ENCODE measurements at places on chromosomes 13 and 19.
A peak's percentile ranks its signal among the peaks of the same experiment; 100 is the strongest.

DNA sequence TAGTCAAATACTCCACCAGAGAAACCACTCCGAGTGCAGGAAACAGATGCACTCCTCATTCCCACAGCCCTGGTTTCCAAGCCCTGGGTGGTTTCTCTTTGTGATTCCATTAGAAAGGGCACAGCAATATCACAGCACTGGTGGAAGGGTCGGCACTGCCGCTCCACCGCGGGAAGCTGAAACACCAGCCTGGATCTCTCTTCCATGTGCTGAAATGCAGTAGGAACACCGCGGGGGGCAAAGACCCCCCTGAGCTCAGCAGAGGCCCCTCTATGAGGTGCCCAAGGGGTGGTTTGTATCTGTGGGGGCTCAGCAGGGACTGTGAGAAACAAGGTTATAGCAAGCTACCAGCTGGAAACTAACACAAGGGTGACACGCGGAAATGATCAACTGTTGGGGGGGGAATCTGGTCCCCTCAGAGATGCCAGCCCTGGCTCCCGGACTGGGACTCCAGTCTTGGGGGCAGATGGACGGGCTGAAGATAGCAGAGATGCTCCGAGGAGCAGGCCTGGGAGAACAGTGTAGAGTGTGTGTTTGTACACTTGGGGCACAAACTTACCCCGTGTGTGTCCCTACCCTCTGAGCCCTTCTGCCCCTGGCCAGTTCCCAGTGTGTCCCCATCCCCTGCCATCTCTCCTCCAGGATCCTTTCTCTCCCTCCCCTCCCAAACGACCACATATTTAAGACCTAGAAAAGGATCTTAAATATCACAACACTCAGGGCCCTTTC, 1.8 kb downstream of the ZFR2 start:
- DNase-seq, result no peak

DNA sequence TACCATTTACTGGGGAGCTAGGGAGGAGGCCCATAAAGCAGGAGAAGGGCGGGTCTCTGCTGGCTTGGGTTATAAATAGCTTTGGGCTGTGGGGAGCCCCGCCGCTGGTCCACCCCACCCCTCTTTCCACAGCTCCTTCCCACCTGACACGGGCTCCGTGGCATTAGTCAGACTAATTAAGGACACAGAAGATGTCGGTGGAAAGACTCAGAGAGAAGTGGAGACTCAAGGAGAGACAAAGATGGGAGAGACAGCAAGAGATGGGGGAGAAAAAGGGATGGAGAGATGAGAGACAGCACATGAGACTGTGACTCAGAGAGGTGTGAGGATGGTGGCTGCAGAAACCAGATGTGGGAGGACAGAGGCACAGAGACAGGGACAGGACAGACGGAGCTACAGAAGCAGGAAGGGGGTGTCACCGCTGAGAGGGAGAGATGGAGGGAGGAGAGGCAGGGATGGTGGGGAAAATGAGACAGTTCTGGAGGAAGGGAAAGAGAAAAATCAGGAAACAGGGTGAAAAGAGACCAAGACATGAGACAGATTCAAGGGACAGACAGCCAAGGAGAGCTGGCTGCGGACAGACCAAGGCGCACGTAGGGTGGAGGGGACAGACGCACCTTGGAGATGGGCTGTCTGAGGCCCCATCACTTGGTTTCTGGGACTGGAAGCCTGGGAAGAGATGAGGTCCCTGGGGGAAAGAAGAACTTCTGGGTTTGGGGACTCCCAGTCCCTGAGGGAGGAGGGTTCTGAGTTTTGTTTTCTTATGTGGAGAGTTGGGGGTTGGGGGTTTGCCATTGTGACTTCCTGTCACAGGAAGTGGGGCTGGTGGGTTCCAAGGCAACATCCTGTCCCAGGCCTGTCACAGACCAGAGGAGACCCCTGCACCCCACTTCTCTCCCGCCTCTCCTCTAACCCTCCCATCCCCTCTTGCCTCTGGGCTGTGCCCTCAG, 4.1 kb downstream of the ARHGEF1 start:
- DNase-seq, result no peak

DNA sequence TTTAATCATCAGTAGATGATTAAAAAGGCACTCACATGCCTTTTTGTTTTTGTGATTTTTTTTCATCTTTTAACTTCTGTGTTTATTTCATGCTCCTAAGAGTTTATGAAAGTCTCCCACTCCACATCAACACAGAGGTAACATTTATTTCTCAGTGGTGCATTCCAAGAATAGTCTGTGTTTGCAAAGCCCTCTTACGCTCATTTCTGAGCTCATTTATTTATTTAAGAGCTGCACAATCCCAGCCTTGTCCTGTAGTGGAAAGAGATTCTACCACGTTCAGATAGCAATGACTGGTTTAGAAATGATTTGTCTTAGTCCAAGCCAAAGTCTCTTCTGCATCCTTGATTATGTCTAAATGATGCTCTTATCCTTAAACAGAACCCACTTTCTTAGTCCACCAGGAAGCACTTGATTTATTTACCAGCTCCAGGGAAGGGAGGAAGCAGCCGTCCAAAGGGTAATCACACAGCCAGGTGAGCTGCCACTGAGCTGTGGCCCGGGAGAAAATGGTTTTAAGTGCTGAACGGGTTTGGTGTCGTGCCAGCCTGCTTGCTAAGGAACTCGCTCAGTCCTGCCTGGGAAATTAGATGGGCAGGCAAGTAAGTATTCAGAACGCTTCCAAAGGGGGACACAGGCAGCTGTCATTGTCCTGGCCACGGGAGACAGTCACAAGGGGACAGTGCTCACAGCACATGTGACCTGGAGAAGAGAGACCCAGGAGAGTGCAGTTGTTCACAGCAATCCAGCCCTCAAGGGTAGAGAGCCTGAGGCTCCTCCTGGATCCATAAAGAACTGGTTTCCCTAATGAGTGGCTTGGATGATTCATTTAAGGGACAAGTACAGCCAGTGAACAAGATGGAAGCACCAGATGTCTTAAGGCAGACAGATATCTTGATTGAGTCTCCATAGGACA, 131.8 kb upstream of the WASF3 start:
- DNase-seq, result peak; percentile 11

GRCh38 chr19:53819861-53820260, 4.3 kb downstream of the NLRP12 start:
- DNase-seq, result no peak

GRCh38 chr13:107753748-107754147, 461.6 kb downstream of the LIG4 start:
- DNase-seq, result no peak

DNA sequence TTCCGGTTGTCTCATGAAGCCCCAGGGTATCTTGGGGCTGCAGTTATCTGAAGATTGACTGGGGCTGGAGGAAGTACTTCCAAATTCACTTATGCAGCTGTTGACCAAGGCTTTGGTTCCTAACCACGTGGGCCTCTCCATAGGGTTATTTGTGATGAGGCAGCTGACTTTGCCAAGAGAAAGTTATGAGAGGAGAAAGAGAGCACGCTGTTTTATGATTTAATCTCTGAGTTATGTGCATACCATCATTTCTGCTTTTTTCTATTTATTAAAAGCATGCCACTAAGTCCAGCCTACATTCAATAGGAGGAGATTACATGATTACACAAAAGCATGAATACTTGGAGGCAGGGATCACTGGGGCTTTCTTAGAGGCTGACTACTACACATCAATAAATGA, 215.5 kb downstream of the NHLRC3 start:
- DNase-seq, result no peak

DNA sequence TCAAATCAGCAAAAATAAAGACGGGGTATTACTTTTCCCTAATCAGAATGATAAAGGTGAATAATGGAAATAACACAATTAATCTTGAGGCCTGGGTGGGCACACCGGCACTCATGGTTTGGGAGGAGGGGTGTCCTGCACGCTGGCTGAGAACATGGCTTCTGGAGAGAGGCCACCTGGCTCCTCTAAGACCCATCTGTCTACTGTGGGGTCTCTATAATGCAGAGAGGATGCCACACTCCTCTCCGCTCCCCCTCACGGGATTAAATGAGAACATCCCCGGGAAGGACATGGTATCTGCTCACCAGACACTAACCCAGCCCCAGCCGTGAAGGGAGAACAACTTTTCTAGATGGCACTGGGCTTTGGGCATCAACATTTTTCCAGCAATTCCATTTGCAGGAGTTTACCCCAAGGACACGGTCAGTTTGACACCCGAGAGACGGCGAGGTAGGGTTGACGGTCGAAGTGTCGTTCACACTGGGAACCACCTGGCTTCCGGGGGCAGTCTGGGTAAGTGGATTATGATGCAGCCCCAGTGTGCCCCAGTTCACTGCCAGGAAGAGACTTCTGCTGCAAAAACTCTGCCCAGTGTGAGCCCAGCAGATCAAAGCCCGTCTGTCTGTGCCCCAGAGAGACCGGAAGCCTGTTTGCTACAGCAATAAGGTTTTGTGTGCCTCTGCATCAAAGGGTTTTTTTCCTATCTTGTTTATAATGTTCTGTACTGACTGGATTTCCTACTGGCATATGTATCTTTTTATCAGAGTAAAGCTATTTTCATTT, 56.6 kb downstream of the CEBPG start:
- no peak for DNase-seq

GRCh38 chr19:13926715-13927114, 11.5 kb downstream of the PODNL1 start:
- no peak for DNase-seq

GRCh38 chr19:47305309-47305751, 4.3 kb upstream of the C5AR1 start:
- DNase-seq, result no peak

DNA sequence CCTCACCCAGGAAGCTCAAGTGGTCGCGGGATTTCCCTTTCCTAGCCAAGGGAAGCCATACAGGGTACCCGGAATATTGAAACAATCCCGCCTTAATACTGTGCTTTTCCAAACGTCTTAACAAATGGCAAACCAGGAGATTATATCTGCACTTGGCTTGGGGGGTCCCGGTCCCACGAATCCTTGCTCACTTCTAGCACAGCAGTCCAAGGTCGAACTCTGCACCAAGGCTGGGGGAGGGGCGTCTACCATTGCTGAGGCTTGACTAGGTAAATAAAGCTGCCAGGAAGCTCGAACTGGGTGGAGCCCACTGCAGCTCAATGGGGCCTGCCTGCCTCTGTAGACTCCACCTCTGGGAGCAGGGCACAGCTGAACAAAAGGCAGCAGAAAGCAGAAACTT, 1644.8 kb downstream of the PCDH9 start:
- DNase-seq, result no peak

DNA sequence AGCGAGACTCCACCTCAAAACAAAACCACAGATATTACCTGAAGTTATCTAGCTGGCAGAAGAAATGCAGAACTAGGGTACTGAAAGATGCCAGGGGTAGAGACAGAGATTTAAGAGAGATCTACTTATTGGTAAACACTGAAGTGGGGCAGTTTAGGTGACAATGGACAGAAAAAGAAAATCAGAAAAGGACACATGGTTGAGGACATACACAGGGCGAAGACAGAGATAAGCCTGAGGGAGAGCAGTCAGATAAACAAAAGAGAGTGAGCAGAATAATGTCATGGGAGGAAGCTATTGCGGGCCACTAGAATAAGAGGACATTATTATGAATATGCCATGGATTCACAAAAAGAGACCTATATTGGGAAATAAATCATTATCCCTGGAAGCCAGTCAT, 3.3 kb downstream of the NEK5 start:
- no peak for DNase-seq

DNA sequence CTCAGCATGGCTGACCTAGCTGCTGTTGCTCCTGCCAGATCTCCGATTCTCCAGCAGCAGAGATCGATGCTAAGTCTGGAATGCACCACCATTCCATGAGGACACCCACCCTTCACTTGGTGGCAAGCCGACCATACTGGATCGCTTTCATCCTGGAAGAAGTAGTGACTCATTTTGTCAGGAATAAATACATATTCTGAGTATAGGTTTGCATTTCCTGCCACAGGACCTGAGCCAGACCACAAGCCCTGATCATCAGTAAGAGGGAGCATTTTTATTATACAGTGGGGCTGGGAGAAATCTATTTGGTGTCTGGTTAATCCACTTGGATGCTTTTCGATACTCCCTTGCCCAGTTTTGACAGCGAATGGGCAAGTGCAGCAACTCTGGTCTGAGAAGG, 10.9 kb upstream of the KCTD15 start:
- DNase-seq, result no peak

DNA sequence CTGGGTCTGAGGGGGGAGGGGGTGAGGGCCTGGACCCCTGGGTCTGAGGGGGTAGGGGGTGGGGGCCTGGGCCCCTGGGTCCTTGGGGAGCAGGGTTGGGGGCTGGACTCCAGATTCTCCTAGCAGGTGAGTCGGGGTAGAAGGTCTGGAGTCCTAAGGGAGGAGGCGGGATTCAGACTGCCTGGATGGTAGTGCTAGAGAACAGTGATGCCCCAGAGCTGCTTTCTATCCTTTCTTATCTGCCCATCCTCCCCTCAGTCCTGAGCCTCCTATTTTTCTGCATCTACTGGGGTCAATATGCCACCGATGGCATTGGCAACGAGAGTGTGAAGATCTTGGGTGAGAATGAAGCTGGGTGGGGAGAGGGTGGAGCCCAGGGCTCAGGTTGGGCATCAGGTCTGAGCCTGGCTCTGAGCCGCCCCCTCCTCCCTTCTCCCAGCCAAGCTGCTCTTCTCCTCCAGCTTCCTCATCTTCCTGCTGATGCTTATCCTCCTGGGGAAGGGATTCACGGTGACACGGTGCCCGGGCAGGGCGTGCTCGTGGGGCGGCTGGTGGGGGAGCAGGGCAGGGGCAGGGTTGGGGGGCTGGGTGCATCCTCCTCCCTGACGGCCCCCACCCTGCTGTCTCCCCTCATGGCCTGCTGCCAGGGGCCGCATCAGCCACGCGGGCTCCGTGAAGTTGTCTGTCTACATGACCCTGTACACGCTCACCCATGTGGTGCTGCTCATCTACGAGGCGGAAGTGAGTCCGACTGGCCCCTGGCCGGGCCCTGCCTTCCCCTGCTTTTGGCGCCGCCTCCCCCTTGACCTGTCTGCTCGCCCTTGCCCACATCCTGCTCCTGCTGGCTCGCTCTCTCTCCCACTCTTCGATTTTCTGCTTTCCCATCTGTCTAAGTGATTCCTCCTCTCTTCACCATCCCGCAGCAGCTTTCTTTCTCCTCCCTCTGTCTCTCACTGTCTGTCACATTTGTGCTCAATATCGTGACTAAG, 3.4 kb downstream of the TMEM145 start:
- no peak for DNase-seq

- no peak for DNase-seq
These were observed 42.5 kb downstream of the SPRYD7 start for GRCh38 chr13:49893591-49893990.

DNA sequence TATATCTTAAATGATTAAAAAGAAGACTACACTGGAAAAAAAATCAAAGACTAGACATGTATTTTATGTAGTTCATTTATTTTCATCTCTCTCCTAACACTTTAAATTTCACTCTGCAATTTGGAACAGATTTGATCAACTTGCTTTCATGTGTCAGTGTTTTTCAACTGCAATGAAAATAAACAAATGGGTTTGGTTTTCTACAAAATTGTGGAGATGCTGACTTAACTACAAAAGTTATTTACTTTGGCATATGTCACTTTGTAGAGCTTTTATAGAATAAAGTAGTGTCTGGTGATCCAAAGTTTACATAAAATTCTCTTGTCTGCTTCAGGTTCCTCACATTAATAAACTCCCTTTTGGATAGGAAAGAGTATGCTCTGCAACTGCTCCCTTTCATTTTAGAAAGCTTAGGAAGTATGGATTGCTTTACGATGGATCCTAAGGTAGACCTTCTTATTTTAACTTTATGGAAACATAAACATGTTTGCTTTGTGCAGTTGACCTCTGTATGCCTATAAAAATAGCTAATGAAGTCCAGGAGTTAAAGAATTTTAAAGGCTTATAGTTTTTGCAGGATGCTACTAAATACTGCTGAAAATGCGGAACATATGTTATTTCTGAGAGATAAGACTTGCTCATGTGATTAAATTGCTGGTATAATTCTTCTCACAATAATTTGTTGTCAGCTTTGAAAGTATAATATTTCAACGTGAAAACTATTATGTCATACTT, 815.9 kb downstream of the PCDH9 start:
- DNase-seq, result no peak

Measured in left renal pelvis (tissue), 4 donors.